ENCODE measurements at places on chromosomes 3 and 15.
A peak's percentile ranks its signal among the peaks of the same experiment; 100 is the strongest.

DNA sequence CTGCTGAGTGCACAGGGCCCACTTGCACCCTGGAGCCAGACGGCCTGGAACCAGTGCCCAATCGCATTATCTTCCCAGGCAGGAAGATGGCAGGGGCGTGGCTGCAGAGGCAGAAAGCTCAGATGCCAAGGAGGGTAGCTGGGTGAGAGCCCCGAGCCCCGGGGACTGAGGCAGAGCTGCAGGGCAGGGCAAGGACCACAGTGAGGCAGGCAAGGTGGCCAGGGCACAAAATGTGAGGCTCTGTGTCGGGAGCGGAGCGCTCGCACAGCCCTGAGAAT is 1.6 kb upstream of the CCDC33 start:
- no peak for DNase-seq

- no peak for DNase-seq
Measured at GRCh38 chr3:112097378-112097777, 11.2 kb downstream of the C3orf52 start.

GRCh38 chr3:61493339-61493738 is 68.0 kb upstream of the PTPRG start:
- no peak for DNase-seq

- no peak for DNase-seq
Measured at GRCh38 chr3:112456147-112456546, 43.1 kb downstream of the BTLA start.

GRCh38 chr15:40955930-40956540 is 2.8 kb downstream of the CHAC1 start:
- DNase-seq: no peak

- peak; percentile 4 for DNase-seq
Measured at GRCh38 chr3:52218937-52219650, 6.4 kb downstream of the TLR9 start.

GRCh38 chr3:111539351-111540331 is 2.4 kb upstream of the CD96 start:
- DNase-seq: peak; percentile 71

DNA sequence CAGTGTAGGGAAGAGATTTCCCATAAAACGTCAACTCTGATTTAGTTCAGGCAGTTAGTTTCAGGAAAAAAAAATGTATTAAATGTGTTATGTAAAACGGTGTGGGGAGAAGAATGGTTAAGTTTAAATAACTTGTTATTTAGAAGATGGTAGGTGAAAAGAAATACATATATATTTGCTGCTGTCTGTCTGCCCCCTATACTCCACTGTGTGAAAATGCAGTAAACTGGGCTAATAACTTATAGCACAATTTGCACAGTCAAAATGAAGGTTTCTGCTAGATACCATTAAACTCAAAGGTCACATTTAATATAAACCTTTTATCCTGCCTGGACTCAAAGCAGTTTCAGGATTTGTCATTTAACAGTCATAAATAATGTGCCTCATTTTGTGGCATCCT is 515.0 kb downstream of the FGF12 start:
- DNase-seq: no peak

GRCh38 chr15:70538278-70538677 is 225.1 kb downstream of the UACA start:
- DNase-seq: no peak

GRCh38 chr3:85851071-85851470 is 892.3 kb downstream of the CADM2 start:
- no peak for DNase-seq

DNA sequence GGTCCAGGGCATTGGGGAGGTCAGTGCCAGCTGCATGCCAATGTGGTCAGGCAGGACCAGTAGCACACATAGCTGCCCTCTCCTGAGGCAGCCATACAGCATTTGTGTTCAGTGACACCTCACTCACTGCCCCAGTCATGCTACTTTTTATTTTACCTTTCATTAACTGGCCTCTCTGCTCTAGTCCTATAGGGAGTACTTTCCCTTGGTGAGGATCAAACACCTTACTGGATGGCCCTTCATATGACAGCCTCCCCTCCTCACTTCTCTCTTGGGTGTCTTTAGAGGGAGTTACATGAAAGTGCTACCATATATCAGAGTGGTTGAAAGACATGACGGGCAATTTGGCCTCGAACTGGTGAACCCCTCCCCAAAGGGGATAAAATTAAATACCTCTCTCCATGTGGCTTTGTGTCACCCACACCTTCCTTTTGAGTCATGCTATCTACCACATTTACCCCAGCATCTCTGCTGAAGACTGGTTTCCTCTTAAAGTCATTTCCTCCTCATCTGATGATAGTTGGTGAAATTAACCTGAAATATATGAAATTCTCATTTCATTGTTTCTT is 17.6 kb downstream of the RLBP1 start:
- peak; percentile 34 for DNase-seq

DNA sequence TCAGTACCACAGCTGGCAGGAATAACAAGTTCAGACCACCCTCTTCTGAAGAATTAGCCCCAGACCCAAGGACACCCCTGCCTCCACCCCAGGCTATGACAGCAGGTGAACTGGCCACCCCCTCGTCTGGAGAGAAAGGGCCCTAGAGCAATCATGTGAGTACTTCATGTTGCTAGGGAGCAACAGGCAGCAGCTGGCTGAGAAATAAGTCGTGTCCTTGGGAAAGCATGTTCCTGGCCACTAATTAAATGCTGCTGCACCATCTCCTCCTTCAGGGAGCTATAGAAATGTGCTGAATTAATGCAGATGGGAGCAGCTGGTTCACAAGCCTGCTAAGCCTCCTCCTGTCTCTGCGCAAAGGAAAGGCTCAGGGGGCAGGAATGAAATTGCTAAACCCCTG is 31.5 kb downstream of the MRPS11 start:
- DNase-seq: no peak

GRCh38 chr3:38214560-38214959 is 49.2 kb downstream of the OXSR1 start:
- no peak for DNase-seq

DNA sequence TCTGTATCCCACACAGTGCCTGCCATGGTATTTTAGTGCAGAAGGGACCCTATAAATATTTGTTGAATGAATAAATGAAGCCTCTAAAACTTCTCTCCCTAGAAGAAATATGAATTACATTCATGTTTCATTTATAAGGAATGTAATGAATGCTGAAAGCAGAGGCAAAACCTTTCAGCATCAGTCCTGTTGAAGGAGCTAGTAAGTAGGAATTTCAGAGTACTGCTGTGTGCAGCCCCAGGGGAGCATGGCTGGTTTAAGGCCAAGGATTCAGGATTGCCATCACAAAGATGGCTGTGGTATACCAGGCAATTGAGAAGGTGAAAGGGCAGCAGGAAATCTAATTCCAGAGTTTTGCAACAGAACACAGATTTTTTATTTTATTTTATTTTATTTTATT is 1131.4 kb downstream of the IGSF11 start:
- DNase-seq: no peak

DNA sequence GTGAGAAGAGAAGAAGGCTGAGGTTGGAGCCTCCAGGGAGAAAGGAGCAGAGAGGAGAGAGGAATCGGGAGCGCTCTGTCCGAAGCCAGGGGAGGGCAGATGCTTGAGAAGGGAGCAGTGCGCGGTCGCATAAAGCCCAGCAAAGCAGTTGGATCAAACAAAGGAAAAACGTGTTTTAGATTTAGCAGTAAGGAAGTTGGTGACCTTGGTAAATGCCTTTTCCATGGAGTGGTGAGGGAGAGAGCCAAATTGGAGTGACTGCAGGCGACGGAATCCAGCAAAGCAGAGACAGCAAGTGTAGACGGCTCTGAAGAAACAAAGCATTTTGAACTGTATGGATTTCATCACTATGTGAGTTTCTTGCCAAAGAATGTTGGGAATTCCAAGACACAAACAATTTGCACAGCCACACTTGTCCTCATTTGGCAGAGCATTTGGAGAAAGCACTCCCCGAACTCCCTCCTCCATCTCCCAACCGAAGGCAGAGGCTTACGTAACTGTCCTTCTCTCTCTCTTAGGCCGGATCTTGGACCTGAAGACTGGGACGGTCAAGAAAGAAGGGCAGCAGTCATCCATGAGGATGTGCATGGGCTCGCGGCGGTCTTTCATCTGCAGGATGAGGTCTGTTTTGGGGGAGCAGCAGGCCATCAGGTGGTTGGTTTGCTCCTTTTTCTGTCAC is 103.6 kb downstream of the ARNT2 start:
- no peak for DNase-seq

DNA sequence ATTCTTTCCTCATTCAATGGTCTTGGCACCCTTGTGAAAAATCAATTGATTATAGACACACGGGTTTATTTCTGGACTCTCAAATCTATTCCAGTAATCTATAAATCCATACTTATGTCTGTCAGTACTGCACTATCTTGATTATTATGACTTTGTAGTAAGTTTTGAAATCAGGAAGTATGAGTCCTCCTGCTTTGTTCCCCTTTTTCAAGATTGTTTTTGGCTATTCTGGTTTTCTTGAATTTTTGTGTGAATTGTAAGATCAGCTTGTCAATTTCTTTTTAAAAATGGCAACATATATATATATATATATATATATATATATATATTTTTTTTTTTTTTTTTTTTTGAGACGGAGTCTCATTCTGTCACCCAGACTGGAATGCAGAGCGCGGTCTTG is 32.3 kb upstream of the CFAP20DC start:
- DNase-seq: no peak

GRCh38 chr3:66428733-66429132 is 72.1 kb downstream of the LRIG1 start:
- no peak for DNase-seq

DNA sequence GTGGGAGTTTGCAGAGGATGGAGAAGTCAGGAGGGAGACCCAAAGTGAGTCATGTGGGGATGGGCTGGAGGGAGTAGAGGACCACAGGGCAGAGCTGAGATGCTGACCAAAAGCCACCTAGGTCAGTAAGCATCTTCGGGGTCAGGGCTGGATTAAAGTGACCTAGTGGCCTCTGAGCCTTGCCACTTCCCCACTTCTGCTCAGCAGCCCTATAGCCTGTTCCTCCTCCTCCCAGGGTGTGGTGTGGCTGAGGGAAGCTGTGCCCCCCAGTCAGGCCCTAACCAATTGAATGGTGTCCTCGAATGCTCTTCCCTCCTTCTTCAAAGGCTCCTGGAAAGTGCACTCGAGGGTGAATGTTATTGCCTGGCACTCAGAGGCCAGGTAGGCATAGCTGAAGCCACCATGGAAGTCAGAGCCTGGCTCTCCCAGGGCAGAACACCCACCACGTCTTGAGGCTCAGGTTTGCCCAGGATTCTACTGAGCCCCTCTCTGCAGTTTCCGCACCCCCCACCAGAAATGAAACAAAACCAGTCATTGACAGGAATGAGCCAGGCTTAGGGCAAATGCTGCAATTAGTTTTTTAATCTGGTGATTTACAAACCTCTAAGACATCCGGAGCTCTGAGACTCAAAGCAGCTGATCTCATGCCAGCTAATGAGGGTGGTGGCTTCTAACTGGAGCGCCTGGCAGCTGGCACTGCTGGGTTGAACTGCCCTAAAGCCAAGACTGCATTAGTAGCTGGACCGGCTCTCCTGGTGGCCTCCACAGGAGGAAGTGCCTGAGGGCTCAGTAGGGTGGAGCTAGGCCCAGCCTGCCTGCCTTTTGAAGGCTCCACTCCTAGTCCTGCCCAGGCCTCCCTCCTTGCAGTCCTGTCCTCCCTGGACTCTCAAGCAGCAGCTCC is 26.0 kb upstream of the VIPR1 start:
- no peak for DNase-seq

DNA sequence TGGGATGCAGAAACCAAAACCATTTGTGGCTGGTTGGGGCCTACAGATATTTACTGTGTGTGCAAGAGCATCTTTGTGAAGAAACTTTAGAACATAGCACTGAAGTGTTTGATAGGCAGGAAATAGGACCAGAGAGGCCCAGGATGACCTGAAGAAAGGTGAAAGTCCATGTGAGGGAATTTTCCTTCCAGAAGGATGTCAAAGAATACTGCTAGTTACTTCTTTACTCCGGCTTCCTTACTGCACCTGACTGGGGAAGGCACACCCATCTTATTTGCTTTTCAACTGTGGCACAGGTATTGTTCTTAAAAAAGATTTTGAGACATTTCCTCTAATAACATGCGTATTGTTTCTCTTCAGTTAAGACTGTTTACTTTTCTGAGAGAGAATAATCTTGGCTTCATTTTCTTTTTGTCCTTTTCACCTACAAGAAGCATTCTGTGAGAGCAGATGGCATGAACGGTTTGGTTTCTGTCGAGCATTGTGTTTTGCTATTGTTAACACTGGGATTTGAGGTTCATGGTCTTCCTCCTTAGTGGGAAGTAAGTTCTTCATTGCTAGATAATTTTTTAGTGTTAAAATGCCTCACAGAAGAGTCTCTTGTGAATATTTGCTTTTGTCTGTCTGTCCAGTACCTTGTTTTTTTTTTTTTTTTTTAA is 71.5 kb downstream of the SLCO3A1 start:
- no peak for DNase-seq

- DNase-seq: no peak
Measured at GRCh38 chr3:63705092-63705645, 52.7 kb downstream of the SNTN start.

GRCh38 chr3:128274837-128275236 is 121.6 kb downstream of the EEFSEC start:
- no peak for DNase-seq

Measured in activated naive CD8-positive, alpha-beta T cell treated with anti-CD3 and anti-CD28 coated beads, Interleukin-2, amount 50 U/mL, for 24 hours (primary cell).